ENCODE measurements at places on chromosomes 7 and 10. TPM values are rescaled to one million over a fixed set of nuclear protein-coding genes. Genes with fewer than 3 reads are reported as not detected.

The SYCE1 gene
- not detected for total RNA-seq

The CYP3A7 gene
- total RNA-seq, result not detected

The FANK1 gene
- not detected for total RNA-seq

The SORBS1 gene
- 1,065 TPM for total RNA-seq

The TBC1D12 gene
- total RNA-seq, result 4.7 TPM

The FIGNL1 gene
- 5.3 TPM for total RNA-seq

The ASNS gene
- 7.7 TPM for total RNA-seq

The SPACDR gene
- total RNA-seq, result 0.28 TPM

The SPDYE3 gene
- not detected for total RNA-seq

The PAX4 gene
- total RNA-seq, result not detected

The CTAGE15 gene
- total RNA-seq, result not detected

All from heart left ventricle (tissue), 16 donors.